ENCODE measurements at places on chromosomes 6 and 20.
A peak's percentile ranks its signal among the peaks of the same experiment; 100 is the strongest.

DNA sequence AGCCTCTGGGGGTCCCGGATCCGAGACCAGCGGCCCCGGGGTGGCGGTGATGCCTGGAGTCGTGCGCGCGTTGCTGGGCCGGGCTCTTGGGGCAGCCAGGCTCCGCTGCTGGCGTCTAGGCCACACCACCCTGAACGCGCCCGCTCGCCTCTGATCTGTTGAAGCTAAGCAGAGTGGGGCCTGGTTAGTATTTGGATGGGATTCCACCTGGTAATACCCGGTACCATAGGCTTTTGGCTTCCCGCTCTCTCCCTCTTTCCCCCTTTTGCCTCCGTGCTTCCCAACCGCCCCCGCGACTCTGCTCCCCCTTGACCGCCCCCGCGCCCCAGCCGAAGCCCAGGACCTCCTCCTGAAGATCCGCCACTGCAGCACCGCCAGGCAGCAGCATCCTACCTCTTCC, 1383.5 kb upstream of the DEFB115 start:
- DNase-seq: peak; percentile 23

GRCh38 chr20:10411673-10412072, 22.3 kb downstream of the MKKS start:
- no peak for DNase-seq

- no peak for DNase-seq
Measured at GRCh38 chr6:45643126-45643525, 265.4 kb upstream of the SUPT3H start.

GRCh38 chr6:81002126-81002525, 750.4 kb downstream of the TENT5A start:
- no peak for DNase-seq

All from stimulated activated CD4-positive, alpha-beta T cell treated with anti-CD3 and anti-CD28 coated beads, Interleukin-12 subunit alpha, Interleukin-12 subunit beta, amount 100 ng/mL, for 4 hours (primary cell).